ENCODE measurements at places on chromosomes 2 and 18.
A peak's percentile ranks its signal among the peaks of the same experiment; 100 is the strongest.

GRCh38 chr18:32333781-32334180, 136.9 kb downstream of the GAREM1 start:
- no peak for DNase-seq

- no peak for DNase-seq
Measured at GRCh38 chr2:95054016-95054415, 28.5 kb downstream of the MAL start.

- DNase-seq, result no peak
Measured at GRCh38 chr2:36675579-36676282, 20.8 kb upstream of the VIT start.

- DNase-seq, result no peak
Measured at GRCh38 chr2:76862901-76863300, 659.3 kb downstream of the LRRTM4 start.

DNA sequence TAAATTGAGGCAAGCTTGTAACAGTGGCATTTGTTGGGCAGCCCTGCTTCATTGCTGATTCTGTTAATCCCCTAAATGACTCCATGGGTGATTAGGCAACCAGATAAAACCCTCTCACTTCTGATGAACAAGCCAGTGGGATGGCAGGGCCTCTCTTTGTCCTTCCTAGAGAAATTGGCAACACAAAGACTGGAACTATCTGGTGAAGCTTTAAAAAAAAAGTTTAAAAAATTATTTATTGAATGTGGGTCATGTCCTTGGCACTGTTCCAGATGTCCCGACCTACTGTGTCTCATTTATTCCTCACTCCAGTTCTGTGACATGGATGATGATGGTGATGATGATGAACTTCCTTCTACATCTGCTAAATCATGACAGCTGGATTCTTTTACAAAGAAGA, 30.8 kb downstream of the NRP2 start:
- DNase-seq, result no peak

DNA sequence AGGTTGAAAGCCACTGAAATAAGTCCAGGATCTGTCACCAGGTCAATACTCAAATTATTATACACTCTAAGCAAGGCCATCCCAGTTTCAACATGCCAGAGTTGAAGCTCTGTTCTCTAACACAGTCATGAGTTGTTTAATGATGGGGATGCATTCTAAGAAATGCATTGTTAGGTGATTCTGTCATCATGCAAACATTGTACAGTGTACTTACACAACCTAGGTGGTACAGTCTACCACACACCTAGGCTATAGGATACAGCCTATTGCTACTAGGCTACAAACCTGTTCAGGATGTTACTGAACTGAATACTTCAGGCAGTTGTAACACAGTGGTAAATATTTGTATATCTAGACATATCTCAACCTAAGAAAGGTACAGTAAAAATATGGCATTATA, 162.2 kb downstream of the BAZ2B start:
- peak; percentile 10 for DNase-seq

- no peak for DNase-seq
Measured at GRCh38 chr18:7023063-7023580, 94.5 kb downstream of the LAMA1 start.

DNA sequence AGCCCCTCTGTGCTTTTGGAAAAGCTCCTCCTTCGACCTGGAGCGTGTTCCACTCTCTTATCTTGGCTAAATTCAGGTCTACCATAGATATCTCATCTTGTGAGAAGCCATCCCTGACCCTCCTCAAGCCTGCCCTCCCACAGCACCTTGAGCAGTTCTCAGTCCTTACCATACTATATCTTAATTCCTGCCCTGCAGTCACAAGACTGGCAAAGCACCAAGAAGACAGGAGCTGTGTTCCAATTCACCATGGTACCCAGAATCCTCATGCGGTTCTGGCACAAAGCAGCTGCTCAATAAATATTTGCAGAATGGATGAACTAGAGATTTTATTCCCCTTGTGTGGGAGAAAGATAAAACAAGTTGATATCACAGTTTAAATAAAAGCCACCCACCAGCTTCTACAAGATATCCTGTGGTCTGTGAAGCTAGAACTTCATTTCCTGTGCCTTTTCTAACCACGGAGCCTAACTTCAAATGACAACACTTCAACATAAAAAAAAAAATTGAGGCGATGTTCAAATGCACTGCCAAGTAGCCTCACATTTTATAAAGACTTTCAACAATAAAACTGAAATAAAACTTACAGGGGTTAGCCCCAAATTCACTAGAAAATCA, 19.5 kb downstream of the MARCHF4 start:
- DNase-seq, result no peak

DNA sequence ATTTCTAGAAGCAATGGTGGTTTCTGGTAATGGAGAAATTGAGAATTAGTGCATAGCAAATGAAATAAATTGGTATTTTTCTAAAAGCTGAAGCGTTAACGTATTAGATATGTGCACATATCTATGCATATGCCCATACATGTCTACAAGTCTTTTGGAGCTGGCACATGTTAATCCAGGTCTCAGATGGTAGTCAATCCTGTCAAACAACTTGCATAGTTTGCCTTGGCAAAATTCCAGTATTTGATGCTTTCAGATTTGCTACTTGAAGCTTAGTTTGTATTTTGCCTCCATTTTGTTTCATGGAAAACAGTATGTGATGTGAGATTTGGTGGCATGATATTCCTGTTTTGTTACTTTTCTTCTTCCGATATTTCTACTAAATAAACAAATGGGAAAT, 304.6 kb downstream of the PARD3B start:
- DNase-seq, result no peak

GRCh38 chr18:36454848-36455458, 157.4 kb downstream of the FHOD3 start:
- DNase-seq, result no peak

GRCh38 chr2:64863097-64863820, 125.9 kb upstream of the SLC1A4 start:
- no peak for DNase-seq
